ENCODE measurements at places on chromosomes 5 and 9. TPM values are rescaled to one million over a fixed set of nuclear protein-coding genes. Genes with fewer than 3 reads are reported as not detected.

DNA sequence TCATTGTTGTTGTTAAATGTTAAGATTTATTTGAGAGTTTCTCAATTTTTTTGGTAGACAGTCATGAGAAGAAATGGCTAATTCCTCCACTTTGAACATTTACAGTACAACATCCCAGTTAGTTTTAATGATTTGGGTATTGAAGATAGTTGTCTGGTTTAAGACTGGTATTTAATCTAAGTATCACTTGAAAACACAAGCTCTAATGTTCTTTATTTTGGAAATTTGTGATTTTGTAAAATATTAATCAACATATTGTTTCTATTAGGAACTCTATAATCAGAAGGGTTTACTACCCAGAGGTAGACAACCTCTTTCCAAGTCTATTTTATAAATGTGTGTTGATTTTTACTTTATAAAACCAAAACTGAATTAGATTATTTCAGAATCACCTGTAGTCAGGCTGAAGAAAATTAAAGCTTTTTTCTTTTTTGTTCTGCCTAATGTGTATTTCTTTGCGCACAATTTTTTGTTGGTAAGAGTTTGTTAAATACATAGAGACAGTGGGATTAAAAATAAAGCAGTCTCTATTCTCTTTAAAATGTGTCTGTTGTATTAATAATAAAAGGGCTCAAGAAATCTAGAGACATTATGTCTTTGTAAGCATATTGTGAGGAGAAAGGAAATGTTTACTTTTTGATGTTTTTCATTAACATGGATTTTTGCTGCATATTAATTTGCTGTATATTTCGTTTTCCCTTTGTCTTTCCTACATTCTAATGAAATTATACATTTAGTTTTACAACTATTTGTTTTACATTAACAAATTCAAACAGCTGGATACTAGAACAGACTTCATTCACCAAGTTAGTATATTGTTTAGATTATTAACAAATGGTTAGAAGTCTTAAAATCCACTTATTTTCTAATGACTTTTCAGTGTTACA is 3.9 kb upstream of the PURA start:
- DNase-seq = no peak

- peak; percentile 40 for DNase-seq
Measured at GRCh38 chr9:83986765-83987401, 6.3 kb downstream of the RMI1 start.

DNA sequence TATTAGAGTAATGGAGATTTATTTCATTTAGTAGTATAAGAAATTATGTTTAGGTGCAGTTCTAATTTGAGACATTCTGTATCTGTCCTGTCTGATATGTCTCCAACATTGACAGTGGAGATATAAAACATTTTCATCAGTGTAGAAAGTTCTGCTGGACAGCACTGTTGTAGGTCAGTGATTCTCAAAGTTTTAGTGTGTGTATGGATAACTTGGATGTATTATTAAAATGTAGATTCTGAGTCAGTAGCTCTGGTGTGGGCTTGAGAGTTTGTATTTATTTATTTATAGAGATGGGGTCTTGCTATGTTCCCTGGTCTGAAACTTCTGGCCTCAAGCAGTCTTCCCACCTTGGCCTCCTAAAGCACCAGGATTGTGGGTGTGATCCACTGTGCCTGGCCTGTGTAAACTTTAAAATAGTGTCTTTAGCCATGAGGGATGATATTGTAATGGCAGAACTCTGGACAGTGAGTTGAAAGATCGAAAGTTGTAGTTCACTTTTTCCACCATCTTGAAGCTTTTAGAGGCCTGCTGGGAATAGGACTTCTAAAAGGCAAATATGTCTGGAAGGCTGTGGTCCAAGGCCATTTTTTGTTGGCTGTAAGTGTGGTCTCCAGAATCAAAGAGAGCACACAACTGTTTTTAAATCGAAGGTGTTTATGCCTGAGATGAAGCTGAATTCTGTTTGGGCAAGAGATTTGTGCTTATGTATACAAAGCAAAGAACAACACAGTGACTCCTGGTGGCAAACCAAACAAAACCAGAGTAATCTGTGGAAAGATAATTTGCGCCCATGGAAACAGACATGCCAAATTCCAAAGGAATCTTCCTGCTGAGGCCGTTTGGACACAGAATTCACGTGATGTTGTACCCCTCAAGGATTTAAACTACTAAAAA is 12.4 kb downstream of the UBAP1 start:
- DNase-seq = peak; percentile 71

DNA sequence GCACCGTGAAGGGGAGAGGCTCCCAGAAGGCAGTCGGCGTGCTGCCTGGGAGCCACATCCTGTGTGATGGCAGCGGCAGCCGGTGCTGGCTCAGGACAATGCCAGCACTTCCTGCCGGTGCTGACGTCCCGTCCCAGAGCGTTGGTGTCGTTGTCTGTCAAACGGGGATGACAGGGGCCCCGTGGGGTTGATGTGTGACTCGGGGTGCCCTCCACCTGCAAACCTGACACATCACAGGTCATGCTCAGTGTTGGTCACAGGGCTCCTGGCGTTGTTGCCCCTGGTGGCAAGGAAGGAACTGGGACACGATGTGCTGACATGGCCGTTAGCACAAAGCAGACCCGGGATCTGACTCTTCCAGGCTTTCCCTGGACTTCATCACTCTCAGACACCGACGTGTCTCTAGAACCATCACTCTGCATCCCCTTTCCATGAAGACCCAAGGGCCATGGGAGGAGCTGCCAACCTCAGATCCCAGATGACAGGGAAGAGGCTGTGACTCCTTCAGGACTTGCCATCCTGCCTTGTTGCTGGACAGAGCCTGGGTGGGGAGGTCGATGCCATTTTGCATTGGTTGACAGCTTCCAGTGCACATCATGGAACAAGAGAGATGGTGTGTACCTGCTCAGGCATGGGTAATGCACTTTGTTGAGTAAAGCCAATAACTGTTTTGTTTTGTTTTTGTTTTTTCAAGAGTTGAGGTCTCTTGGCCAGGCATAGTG is 21.5 kb downstream of the PLPP7 start:
- DNase-seq = peak; percentile 38

DNA sequence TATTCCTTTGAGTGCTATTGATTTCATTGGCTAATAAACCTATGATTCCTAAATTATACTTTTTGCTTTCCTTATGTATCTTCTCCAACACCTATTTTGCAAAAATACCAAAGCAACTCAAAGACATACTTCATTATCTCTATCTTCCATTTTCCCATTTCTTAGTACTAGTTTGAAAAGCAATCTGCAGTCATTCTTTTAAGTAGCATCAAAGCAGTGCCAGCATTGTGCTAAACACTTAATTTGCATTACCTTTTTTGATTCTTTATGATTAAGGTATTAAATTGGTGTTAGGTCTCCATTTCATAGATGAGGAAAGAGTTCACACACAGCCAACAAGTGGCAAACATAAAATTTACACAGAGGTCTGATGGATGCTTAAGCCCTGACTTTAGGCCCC is 330.3 kb downstream of the ARL15 start:
- DNase-seq = no peak

DNA sequence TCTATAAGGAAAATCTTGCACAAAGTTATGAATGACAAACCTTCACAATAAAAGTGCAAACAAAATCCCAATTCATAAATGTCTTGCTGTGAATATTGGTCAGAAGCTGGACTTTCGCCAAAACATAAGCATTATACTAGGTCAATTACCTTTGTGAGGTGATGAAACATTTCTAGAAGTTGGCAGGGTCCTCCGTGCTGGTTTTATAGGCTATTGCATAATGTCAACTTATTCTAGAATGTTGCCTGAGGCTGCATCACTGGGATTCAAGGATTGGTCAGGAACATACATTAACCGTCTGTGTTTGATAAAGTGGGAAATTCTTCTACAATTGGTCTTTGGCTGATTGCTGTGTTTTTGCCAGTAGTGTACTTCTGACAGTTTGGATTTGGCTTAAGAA is 49.8 kb upstream of the PALM2AKAP2 start:
- no peak for DNase-seq

- no peak for DNase-seq
Measured at GRCh38 chr9:37626708-37627292, 24.0 kb upstream of the FRMPD1 start.

The TMEM174 gene
- polyA plus RNA-seq = not detected

The FER gene
- polyA plus RNA-seq = 3.3 TPM

The FAXDC2 gene
- 0.33 TPM for polyA plus RNA-seq

The CTXN3 gene
- polyA plus RNA-seq = not detected

The CTNND2 gene
- polyA plus RNA-seq = not detected

Measured in A549 (cell line).